Stimulated activated CD4-positive, alpha-beta T cell treated with anti-CD3 and anti-CD28 coated beads, Interleukin-12 subunit alpha, Interleukin-12 subunit beta, amount 100 ng/mL, for 48 hours (primary cell): ENCODE measurements at places on chromosomes 13 and 19.

GRCh38 chr19:32287811-32288227 lies 57.6 kb upstream of the ZNF507 start:
- DNase-seq = peak; percentile 1

- DNase-seq = no peak
Measured at GRCh38 chr19:43310221-43310620, 40.9 kb upstream of the PSG9 start.

- DNase-seq = no peak
Measured at GRCh38 chr13:102769679-102770078, 3.9 kb downstream of the TEX30 start.

DNA sequence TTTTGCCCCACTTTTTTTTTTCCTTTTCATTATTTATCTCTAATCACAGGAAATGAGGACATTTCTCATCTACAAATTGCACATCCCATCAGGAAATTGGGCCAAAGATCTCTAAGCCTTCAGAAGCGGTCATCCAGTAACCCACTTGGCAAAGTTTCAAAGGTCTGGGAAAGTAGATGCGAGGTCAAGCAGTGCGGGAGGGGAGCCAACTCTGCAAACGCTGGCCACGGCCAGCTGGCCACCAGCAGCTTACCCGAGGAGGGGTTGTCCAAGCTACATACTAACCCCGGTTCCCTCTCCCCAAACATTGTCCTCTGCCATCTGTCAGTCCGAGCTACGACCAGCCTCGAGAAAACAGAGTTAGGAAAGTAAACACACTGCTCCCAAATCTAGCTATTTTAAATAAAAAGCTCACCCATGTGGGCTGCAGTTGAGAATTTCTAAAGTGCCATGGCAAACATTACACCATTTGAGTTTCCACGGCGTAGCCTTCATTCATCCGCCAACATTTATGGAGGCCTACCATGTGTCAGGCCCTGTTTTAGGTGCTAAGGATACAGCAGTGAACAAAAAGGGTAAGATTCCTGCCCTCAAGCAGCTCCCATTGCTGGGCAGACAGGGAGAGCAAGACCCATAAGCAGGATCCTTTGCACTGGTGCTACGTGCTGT lies 11.5 kb downstream of the FFAR2 start:
- DNase-seq = no peak

DNA sequence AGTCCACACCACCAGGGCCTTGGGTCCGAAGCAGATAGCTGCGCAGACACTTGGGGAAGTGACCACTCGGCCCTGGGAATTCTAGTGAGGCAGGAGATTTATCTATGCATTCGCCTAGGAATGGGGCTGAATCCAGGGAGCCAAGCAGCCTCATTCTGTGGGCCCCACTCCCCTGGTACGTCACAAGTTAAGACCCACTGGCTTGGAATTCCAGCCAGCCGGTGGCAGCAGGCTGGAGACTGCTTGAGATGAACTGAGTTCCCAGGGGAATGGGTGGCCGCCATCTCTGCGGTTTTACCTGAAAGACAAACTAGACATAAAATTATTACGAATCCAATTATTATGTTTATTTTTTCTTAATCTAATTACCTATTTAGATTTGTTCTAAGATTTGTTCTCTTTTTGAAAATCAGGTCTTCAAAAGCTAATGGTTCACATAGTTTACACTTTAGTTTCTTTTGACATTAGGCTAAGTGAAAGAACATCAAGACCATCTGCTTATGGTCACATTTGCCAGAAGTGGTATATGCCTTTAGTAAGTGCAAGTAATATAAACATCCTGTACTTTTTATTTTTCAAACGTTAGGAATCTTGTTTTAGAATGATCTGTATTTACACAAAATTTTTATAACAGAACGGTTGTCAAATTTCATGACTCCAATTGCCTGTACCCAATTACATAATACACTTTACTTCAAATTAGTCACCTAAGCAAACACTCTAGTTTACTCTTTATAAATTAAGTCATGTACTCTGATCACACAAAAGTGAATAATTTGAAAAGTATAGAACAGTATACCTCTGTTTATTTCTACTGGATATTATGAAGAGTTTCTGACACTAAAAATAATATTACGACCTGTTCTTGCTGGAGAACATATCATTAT lies 74.4 kb downstream of the SLITRK6 start:
- no peak for DNase-seq
